ENCODE measurements at places on chromosomes 4 and X.

- no peak for DNase-seq
Observed at GRCh38 chrX:25600776-25601175, 537.4 kb upstream of the MAGEB18 start.

DNA sequence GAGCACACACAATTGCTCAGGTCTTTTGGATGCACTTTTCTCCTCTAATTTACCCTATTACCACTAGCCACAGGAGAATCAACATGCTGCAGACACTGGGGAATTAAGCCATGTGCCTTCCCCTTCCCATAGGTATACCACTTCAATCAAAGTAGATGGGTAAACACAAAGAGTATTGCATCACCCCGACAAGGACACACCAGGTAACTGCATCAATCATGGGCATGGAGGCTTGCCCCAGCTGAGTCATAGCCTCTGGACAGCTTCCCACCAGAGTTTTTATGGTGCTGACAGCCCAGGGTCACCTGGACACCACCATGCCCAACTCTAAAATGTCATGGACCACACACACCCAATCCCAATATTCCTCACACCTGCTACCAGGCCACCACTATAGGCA is 197.2 kb upstream of the AR start:
- no peak for DNase-seq

- DNase-seq: no peak
Observed at GRCh38 chrX:103565752-103566151, 19.6 kb upstream of the TCEAL4 start.

DNA sequence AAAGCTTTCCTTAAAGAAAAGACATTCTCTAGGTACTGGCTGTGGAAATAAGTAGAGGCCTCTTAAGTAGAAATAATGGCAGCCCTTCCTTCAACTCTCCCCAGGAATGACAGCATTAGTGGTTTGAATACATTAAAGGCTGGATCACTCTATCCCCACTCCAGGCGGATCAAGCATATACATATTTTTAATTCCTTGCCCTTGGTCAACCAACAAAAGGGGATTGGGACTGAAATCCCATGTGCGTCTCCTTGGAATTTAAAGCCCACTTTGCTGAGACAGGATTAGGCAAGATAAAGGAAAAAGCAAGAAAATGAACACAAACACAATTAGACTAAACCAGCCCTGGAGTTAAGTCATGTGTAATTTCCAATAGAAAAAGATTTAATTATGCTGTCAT is 391.3 kb downstream of the PPP1R2C start:
- DNase-seq: no peak

- no peak for DNase-seq
Observed at GRCh38 chrX:11606408-11606807, 59.3 kb downstream of the ARHGAP6 start.

Data from occipital lobe (tissue), 3 donors.